ENCODE measurements at places on chromosomes 2 and 18.
A peak's percentile ranks its signal among the peaks of the same experiment; 100 is the strongest.

- no peak for DNase-seq
Measured at GRCh38 chr2:163601377-163601776, 134.4 kb downstream of the FIGN start.

DNA sequence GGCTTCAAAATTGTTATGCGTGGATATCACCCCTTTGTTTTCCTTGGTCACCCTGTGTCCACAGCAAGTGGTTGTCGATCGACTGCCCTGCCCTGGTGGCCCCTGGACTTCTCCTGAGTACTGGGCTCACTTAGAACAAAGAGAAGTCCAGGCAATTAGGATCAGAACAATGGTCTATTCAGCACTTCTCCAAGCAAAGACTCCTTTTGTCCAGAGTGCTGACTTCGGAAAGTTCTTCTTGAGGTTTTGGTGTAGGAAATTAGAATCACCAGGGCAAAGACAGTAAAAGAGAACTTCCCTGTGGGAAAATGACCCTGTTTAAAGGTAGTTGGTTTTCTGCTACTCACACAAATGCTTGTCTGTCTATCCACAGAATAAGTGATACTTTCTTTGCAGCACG, 173.9 kb downstream of the FHOD3 start:
- DNase-seq: no peak

- no peak for DNase-seq
Measured at GRCh38 chr18:62072370-62072769, 114.5 kb downstream of the PIGN start.

DNA sequence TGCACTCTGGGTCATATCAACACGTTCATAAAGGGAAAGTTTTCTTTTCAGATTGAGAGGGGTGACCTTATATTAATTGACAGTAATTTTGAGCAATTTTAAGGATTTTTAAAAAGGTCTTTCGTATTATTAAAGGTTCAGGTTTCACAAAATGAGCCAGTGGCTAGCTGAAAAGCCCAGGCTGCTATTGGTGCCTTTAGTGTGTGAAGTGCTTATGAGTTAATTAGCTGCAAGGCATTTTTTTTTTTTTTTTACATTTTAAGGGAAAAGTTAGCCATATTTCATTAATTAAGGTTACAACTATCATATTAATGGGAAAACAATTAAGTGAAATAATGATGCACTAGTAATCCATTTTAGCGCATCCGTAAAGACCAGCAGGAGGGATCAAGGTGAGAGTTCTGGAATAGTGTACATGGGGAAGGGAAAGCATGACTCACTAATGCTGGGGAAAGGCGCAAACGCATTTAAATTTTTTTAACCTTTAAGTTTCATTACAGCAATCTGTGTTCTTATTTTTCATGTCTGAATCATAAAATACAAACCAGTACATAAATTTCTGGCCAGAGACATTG, 200.0 kb downstream of the ZNF407 start:
- DNase-seq: no peak

DNA sequence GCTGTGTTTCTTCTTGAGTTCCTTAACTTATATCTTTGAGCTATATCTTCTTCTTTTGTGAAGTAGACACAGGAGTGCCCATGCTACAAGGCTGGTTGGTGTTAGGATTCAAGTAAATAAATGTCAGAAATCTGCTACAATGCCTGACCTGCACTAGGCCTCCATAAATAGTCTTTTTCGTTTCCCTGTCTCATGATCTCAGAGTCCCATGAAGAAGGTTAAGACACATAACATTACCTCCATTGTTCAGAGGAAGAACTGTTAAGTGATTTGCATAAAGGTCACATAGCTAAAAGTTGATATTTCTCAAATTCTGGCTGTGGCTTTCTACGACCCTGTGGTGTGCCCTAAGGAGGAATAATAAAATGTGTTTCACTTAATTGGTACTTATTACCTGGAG, 228.4 kb downstream of the KCNS3 start:
- DNase-seq: no peak

GRCh38 chr2:24077879-24078278, 1.8 kb upstream of the SF3B6 start:
- DNase-seq: no peak

- no peak for DNase-seq
Measured at GRCh38 chr2:16729335-16729734, 63.7 kb upstream of the CYRIA start.

DNA sequence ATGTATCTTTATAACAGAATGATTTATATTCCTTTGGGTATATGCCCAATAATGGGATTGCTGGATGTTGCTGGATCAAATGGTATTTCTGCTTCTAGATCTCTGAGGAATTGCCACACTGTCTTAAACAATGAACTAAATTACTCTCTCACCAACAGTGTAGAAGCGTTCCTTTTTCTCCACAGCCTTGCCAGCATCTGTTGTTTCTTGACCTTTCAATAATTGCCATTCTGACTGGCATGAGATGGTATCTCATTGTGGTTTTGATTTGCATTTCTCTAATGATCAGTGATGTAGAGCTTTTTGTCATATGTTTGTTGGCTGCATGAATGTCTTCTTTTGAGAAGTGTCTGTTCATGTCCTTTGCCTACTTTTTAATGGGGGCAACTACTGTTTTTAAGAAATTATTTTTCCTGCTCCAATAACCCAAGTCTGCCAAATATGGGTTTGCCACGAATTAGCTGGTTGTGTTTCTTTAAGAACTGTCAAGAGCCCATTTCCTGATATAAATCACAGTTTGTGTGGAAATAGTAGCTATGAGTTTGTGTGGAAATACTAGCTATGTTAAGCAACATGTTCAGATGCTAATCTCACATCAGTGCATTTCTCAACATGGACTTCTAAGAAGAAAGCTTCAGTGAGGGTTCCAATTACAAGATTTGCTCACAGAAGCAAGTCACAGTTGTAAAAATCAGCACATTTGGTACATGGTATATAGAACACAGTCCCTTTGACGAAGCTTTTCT, 259.4 kb downstream of the ANAPC1 start:
- peak; percentile 48 for DNase-seq

DNA sequence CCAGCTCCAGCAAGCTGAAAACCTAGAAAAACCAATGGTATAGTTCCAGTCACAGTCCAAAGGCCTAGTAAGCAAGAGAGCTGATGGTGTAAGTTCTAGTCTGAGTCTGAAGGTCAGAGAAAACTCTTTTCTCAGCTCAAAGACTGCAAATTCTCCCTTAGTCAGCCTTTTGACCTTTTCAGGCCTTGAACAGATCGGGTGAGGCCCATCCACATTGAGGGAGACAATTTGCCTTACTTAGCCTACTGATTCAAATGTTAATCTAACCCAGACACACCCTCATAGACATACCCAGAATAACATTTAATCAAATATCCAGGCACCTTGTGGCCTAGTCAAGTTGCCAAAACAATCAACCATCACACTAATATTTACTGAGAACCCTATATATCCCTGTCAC, 110.8 kb upstream of the KCNJ3 start:
- no peak for DNase-seq

- no peak for DNase-seq
Measured at GRCh38 chr2:168165397-168165796, 82.0 kb downstream of the STK39 start.

- peak; percentile 59 for DNase-seq
Measured at GRCh38 chr2:227766373-227766883, 20.7 kb downstream of the SCYGR8 start.
